ENCODE measurements at places on chromosomes 7 and 10.

DNA sequence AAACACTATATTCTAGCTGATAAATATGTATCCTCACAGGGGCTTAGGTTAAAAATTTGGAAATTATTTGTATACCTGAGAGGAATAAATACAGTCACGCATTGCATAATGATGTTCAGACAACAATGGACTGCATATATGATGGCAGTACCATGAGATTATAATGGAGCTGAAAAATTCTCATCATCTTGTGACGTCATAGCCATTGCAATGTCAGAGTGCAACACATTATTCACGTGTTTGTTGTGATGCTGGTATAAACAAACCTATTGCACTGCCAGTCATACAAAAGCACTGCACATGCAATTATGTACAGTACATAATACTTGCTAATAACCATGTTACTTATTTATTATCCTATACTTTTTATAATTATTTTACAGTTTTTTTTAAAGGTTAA, 31.4 kb downstream of the STEAP1B start:
- no peak for DNase-seq

- DNase-seq, result no peak
Observed at GRCh38 chr7:16916105-16916639, 34.4 kb upstream of the AGR3 start.

DNA sequence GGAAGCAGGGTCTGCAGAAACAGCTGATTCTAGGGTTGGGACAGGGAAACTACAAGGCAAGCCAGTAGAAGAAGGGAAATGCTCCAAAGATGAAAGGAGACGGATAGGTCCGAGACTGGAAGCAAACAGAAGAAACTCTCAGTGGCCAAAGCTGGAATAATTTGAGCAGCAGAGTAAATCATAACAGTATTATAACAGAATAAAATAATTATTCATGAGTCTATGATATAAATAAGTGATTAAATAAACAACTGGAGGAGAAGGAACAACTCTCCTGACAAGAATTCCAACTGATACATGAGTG, 27.6 kb downstream of the EZH2 start:
- no peak for DNase-seq

DNA sequence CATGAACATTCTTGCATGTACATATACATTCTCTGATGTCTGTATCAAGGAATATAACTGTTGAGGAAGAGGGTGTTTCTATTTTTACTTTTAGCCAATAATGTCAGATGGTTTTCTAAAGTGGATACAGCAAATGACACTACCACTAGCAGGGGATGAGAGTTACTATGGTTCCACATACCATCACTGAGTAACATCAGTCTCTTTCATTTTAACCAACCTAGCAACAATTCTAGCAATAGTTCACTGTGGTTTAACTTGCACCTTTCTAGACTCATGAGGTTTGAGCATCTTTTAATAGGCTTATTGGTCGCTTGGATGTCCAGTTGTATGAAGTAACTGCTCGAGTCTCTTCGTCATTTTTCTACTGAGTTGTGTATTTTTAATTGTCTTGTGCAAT, 68.5 kb upstream of the ZNF746 start:
- DNase-seq, result no peak

DNA sequence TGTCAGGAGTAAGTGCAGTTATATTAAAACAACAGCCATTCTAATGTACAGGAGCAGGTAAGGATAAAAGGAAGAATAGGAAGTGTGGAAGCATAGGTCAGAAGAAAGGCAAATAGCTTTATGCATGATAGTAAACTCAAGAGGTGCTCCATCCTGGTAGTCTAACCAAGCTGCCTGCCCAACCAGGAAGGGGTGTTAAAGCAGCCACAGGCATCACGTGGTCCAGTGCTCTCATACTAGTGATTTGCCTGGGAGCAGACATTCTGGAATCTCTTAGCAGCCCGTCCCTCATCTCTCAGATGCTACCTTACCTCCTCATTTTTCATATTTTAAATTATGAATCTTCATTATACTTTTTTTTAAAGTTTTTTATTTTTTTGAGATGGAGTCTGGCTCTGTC, 18.5 kb downstream of the ABRAXAS2 start:
- no peak for DNase-seq

DNA sequence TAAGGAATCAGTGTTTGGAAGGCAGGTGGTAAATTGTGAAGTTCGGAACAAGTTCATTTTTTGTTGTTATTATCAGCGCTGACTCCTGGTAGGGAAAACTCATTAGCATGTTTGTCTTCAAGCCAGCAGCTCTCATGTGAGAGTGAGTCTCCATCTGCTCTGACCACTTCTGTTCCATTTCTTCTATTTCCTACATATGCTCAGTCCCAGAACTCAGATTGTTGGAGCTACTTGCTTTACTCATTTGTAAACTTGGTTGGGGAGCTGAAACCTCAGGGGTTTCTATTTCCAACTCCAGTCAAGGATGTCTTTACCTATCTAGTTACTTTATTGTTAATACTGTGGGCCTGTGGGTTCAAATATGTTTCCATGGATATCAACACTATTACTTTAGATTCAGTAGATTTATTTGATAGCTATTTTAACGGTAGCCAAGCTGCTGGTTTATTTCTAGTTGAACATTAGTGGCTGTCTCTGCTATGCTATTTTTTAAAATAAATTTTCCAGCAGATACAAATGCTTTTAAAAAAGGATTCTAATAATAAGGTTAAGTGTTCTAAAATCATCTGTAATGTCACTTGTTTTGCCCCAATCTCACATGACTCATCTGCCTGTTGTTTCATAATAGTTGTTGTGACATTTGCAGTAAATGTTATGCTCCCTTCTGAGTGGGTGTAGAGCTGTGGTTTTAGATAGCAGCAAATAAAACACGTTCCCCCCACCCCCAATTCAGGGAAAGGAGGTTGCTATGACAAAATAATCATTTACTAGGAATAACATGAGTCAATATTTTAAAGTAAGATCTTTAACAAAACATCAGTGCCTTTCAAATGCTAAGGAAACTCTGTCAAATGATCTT, 143.3 kb downstream of the HDAC9 start:
- peak; percentile 17 for DNase-seq

- DNase-seq, result no peak
Observed at GRCh38 chr7:100475549-100475948, 3.5 kb downstream of the TSC22D4 start.

- DNase-seq, result no peak
Observed at GRCh38 chr10:74880041-74880440, 53.6 kb downstream of the KAT6B start.

GRCh38 chr10:73471226-73471625, 24.6 kb downstream of the PPP3CB start:
- no peak for DNase-seq

DNA sequence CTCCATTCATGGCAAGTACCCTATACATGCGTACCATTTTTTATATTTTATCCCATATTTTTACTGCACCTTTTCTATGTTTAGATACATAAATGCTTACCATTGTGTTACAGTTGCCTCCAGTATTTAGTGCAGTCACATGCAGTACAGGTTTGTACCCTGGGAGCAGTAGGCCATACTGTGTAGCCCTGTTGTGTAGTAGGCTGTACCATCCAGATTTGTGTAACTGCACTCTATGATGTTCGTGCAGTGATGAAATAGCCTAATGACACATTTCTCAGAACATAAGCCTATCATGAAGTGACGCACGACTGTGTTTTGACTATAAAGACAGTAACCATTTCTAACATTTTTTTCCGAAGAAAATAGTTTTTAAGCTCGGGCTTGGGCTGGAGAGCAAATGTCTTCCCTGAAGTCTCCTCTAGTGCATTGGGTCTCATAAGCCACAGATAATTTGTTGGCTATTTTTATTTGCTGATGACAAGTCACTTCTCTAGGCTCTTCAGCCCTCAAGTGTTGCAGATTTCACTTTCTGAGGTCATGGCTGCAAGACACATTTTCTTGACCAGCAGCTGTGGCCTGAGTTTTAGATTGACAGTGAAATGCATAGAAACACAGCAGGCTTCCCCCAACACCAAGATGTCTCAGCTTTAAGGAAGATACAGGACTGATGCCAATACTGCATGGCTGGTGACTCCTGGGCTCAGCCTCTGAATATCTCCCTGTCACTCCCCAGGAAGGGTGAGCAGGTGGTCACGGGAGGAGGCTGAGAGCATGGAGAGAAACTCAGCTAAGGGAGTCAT, 26.9 kb downstream of the EPDR1 start:
- DNase-seq, result no peak

DNA sequence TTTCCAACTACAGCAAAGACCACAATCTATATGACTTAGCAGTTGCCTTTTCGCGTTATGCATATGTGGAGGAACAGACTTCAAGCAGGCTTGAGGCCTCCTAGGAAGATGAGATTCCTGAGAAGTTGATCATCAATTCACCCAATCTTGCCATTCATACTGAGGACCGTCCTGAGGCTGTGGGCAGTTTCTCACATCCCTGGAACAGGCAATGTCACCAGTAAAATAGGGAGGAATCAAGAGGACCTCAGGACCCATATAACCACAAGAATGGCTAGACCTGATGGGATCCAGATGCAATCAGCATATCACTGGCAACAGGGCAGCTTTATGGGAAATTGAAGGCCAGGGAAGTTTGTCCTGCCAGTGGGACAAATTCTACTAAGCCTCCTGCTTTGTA, 17.3 kb downstream of the KDM7A start:
- no peak for DNase-seq

DNA sequence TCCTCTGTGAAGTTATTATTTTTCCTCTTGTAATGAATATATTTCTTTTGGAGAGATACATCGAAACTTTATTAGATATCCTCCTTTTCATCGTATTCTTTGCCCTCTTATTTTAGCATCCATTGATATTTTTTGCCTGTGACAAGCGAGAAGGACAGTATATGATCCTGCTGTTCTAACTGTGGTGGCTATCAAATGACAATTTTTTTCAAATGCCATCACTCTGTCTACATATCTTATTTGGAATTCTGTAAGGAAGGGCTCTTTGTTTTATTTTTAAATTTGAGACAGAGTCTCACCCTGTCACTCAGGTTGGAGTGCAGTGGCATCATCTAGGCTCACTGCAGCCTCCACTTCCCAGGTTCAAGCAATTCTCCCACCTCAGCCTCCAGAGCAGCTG, 128.5 kb downstream of the LYZL1 start:
- no peak for DNase-seq

DNA sequence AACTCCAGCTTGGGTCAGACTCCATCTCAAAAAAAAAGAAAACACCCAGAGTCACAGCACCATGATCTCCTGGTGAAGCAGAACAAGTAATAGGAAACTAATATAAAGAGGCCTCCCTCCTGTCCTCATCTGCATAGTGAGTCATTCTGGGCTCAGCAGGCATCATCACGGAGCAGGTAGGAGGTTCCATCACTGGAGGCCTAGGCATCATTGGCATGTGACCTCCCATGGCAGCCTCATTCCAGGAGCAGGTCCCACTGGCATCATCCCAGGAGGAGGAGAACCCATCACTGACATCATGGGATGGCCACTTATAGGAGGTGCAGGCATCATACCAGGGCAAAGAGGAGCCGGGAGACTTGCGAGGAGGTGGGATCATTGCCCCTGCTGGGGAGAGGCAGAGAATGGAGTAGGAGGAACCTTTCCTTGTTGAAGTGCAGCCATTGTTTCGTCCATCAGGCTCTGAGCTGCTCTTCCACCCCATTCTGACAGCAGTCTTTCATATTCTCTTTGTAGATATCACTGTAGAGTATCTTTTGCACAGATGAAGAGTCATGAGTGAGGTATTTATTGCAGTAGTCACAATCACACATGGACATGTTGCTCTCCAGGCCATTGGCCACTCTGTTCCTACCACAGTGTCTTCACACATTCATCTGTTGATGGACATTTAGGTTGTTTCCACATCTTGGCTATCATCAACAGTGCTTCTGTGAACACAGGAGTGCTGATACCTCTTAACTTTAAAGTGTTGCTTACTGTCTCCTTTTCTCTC, 73.8 kb downstream of the OSBPL3 start:
- DNase-seq, result no peak

DNA sequence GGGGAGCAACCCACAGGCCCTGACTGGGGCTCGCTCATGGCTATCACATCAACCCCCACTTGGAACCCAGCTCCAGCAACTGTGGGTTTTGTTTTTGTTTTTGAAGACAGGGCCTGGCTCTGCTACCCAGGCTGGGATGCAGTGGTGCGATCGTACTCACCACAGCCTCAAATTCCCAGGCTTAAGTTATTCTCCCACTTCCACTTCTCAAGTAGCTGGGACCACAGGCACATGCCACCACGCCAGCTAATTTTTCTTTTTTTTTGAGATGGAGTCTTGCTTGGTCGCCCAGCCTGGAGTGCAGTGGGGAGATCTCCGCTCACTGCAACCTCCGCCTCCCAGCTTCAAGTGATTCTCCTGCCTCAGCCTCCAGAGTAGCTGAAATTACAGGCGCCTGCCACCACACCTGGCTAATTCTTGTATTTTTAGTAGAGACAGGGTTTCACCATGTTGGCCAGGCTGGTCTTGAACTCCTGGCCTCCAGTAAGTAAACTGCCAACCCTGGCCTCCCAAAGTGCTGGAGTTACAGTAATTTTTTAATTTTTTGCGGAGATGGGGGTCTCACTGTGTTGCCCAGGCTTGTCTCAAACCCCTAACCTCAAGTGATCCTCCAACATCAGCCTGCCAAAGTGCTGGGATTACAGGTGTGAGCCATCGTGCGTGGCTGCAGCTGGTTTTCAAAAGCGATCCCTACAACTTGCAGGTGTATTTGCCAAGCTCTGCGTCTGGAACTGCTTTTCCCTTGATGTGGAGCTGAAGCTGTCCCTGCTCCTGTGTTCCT, 228.7 kb downstream of the SKIDA1 start:
- no peak for DNase-seq

- no peak for DNase-seq
Observed at GRCh38 chr10:112713411-112713810, 236.6 kb upstream of the TCF7L2 start.
